ENCODE measurements at places on chromosomes 11 and 22.

DNA sequence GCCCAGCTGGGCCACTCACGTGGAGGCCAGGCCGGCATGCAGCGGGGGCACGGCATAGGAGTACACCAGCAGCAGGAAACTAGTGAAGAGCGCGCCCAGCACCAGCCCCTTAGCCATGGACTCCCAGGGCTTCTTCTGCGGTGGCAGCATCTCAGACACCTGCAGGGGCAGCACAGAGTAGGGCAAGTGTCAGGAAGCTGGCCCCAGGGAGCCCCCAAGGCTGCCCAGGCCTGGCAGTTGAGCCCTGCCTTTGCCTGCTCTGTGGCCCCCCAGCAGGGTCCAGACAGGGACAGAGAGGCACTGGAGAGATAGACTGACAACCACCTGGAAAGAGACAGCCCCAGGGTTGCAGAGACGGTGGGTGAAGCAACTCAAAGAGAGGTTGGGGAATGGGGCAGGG, 10.7 kb upstream of the SEC14L6 start:
- no peak for DNase-seq

GRCh38 chr22:22698263-22698750, 53.9 kb downstream of the GGTLC2 start:
- DNase-seq = no peak

DNA sequence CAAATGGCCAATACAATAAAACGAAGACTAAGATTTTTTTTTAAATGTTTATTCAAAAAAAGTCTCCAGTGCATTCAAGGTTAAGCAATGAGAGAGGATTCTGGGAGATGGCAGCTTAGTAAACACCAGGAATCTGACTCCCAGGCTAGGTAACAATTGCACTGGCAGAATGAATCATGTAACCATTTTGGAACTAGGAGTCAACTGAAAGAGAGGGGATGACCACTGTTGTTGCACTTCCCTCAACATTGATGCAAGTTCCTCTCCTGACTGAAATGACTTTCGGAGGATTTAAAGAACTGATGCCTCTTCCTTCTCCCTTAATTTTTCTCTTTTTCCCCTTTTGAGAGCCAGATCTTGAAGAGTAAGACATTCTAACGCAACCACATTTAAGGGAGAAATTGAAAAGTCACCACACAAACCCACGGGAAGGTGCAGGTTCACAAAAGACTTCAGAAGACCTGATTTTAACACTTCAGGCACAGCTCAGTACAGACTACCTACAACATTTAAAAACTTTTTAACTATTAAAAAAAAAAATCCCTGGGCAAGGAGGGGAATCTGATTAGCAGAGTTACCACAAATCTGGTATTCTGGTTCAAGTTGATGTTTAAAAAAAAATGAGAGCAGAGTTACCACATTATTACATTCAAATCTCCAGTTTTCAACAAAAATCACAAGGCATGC, 56.8 kb downstream of the FCHSD2 start:
- DNase-seq = no peak

DNA sequence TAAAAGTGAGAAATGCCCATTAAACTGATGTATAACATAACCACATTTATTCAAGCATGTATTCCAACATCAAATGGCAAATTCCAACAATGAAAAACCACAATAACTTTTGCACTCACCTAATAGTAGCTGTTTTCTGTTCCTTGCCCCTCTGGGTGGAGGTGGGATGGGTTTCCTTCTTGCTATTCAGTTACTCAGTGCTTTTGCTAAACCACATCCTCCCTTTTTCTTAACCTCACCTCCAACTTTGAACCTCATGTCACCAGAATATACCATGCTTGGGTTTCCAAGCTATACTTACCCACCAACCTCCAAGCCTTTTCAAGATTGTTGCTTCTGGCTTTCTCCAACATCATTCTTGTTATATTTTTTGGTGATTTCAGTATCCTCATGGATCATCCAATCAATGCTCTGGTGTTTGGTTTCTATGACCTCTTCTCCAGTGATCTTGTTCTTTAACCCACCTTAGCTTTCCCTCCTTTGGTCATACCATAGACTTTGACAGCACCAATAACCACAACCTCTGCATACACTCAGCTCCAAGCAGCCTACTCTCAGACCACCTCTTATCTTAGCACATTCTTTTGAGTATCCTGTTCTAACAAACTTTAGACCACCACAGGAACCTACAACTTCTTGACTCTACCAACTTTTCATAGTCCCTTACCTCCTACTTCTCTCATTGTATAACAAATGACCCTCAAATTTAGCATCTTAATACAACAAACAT, 3.2 kb upstream of the CCDC15 start:
- DNase-seq = no peak

- no peak for DNase-seq
Measured at GRCh38 chr11:70134490-70134889, 56.4 kb downstream of the ANO1 start.

DNA sequence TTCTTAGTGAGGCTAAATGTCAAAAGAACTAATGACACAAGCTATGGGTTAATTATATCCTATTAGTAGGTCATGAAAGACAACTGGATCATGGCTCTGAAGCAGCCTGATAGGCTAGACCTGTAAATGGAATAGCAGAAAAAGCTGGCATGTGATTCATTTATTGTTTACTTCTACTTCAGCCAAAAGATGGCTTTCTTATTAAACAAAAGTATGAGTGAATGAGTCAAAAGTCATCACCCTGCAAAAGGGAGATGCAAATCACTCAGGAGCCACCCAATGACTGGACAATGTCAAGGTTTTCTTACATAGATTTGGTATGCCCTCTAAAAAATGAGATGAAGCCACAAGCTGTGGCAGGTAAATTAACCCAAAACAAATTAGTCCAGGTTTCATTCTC, 138.0 kb downstream of the TRPC6 start:
- DNase-seq = no peak

DNA sequence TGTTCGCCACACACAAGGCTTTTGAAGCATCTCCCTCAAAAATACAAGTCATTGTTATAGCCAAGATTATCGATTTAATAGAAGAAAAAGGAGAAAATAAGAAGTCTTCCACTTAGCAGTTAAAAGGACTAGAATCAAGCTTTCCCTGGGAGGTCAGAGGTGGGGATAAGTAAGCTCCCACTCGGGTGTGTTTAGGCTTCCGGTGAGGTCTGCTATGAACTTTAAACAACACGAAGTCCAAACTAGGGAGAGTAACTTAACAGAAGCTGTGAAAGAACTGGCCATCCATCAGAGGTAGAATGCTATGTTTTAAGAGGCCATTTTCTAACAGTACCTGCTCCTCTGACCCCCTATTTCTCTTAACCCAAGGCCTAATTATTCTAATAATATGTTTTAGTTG, 91.4 kb upstream of the APOA1 start:
- no peak for DNase-seq

- DNase-seq = no peak
Measured at GRCh38 chr11:63553759-63554158, 9.4 kb downstream of the PLAAT2 start.

DNA sequence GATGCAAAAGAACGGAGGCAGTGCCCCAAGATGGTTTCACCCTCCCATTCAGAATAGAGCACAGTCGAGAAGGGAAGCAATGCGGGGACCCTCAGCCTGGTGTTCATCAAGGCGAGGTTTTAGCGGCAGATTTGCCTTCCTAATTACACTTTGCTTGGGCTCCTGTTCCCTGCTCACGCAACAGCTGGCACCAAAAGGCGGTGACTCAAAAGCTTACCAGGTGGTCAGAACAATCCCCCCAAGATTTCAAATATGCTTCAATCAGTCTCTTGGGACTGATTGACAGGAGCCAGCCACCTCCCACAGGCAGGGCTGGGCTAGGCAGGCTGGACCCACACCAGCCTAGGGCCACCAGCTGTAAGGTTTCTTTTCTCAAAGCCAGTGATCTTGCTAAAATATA, 14.2 kb downstream of the IGSF9B start:
- no peak for DNase-seq

- peak; percentile 16 for DNase-seq
Measured at GRCh38 chr11:128831174-128832120, 35.6 kb downstream of the KCNJ1 start.

All from Caki2 (cell line).